ENCODE measurements at places on chromosomes 11 and 22.

GRCh38 chr22:20437613-20438426, at the start of gene SCARF2:
SCARF2 (minus strand) TSS chr22:20437825; CDS start chr22:20437754, 71 bp downstream.
- no peak for DNase-seq

DNA sequence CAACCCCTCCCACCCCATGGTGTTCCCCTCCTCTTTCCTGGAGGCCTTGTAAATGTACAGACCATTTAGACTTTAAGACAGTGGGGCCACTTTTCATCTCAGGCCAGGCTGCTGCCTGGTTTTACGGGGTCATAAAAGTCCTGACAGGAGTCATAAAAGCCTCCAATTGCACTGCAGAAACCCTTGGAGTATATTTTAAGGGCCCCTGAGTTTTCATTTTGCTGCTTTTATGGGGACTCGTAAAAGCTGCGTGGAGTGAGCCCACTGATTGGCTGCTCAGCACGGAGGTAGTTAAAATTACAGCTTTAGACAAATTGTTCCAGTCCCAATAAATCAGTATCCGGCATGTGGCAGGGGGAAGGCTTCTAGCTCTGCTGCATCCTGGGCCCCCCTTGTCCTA, 627.6 kb downstream of the NTM start:
- no peak for DNase-seq

GRCh38 chr22:50561401-50562358, 1.0 kb downstream of the SYCE3 start:
- DNase-seq = no peak

- no peak for DNase-seq
Measured at GRCh38 chr11:23212807-23213206, 352.5 kb upstream of the CCDC179 start.

- DNase-seq = no peak
Measured at GRCh38 chr22:50282361-50283155, 12.4 kb upstream of the MAPK11 start.

GRCh38 chr11:122786896-122787295, 51.4 kb upstream of the CRTAM start:
- DNase-seq = no peak

DNA sequence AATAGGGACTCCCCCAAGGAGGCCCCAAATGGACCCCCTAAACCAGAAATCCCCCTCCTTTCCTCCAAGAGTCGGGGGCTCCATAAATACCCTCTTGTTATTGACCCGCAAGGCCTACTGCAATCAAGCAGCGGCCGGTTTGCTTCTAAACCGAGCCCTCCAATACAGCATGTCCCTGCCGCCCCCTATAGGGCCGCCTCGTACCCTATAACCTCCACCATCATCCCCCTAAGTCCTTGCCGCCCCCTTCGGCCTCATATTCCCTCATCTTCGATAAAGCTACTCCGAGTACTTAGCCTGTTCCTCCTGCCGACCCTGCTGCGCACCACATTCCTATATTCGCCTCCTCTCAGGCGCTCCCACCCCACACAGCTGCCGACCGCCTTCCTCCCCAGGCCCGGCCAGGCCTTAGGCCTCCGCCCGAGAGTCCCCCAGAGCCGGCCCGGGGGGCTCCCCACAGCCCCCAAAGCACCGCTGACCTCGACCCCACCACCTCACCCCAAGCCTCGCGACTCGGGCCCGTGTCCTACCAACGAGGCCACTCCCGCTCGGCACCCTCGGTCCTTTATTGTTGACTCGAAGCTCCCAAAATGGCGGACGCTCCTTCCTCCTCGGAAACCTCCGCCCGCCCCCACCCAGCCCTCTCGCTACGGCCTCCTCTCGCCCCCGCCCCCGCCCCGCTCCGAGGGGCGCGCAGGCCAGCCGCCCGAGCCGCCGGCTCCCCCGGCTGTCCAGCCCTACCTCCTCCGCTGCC, 430 bp downstream of the DDX6 start:
- DNase-seq = peak; percentile 31
